Fibroblast of skin of left quadriceps (primary cell): ENCODE measurements at places on chromosomes 7 and 10.
A peak's percentile ranks its signal among the peaks of the same experiment; 100 is the strongest.

- DNase-seq = no peak
These were observed 86.9 kb downstream of the EXOC4 start for GRCh38 chr7:133339772-133340171.

- no peak for DNase-seq
These were observed 494 bp upstream of the RHBDD2 start for GRCh38 chr7:75878312-75878768.

DNA sequence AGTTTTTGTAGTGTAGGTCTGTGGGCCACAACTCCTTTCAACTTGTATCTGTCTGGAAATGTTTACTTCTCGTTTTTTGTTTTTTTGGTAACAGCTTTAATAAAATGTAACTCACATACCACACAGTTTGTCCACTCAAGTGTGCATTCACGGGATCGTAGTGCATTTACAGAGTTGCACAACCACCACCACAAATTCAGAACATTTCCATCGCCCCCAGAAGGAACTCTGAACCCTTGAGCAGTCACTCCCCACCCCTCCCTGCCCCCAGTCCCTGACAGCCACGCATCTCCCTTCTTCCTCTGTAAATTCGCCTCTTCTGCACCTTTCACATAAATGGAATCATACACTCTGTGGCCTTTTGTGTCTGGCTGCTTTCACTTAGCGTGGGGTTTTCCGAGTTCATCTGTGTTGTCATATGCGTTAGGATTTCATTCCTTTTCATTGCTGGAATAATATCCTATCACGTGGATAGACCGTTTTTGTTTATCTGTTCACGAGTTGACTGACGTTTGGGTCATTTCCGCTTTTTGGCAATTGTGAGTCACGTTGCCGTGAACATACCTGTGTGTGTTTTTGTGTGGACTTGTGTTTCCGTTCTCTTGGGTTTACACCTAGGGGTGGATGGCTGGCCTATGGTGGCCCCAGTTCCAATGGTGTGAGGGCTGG lies 10.3 kb downstream of the JAKMIP3 start:
- no peak for DNase-seq

DNA sequence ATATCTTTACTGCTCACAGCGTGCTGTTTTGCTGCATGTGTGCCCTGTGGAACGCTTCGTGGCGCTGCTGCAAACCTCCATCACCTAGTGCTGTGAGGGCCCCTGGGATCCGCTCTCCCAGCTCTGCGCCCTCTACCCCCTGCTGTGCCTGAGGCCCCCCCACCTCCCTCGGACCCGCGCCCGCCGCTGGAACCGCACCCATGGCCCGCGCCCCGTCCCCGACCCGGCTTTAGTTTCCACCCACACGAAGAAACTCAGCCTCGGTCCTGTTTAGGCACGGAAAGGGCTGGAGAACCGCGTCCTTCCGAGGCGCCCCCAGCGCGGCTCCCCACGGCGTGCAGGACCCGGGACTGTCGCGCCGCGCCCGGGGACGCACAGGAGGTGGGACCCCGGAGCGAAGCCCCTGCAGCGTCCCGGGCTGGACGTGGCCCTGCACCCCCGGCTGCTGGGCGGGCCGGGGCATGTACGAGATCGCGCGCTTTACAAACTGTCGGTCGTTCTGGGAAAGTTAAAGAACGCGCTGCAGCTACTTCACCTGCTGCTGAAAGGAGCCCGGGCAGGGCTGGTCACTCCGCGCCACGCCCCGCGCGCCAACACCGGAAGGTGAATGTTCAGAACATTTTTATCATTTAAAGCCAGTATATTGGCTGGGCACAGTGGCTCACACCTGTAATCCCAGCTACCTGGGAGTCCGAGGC lies 54.3 kb downstream of the BMS1 start:
- no peak for DNase-seq

GRCh38 chr7:118629898-118630438 lies 405.5 kb downstream of the ANKRD7 start:
- no peak for DNase-seq

DNA sequence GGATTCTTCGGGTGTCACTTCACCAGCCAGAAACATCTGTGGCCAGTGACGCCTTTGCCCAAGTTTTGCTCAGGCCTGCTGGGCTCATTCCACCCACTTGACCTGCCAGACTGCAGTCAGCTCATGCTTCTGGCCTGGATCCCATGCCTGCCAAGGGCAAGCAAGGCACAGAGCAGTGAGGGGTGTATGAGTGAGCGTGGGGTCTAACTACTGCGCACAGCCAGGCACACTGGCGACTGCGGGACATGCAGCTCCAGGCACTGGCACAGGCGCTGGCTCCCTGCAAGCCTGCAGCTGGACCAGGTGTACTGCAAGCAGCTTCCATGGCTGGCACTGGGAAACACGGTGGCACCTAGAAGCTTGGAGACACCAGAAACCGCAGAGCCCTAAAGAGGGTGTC lies 80.1 kb downstream of the MTERF1 start:
- DNase-seq = no peak

GRCh38 chr10:75547391-75548298 lies 116.2 kb downstream of the LRMDA start:
- peak; percentile 83 for DNase-seq

DNA sequence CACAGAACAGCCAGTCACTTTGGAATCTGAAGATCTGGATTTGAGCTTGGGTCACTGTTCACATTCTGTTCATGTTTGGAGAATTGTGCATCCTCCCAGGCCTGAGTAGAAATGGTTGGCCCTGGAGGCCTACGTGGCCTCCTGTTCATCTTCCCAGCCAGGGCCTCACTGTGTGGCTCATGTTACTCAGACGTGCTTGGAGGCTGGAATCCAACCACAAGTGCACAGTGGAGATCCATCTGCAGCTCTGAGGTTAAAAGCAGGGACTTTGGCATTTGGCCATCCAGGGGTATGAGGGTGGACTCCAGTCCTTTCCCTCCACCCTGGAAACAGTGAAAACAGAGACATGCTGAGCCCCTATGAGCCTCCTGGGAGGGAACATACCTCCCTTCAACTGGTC lies 709.0 kb upstream of the IGFBP3 start:
- DNase-seq = no peak

GRCh38 chr7:101941481-101942383 lies 124.3 kb downstream of the CUX1 start:
- DNase-seq = peak; percentile 81

DNA sequence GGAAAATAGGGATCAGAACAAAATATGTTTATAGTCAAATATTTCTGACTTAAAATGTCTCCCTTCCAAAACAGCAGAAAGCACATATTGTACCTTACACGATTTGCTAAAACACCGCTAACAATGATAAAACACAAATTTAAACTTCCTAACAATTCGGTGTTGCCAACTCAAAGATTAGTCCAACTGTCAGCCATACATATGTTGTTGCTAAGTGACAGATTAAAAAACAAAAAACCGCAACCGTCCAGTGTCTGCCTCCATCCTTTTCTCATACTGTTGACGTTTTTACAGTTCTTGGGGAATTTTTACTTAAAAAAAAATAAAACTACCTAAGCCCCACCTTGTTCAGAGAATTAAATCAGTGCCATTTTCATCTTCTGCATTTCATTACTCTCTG lies 118.0 kb downstream of the RAB11FIP2 start:
- DNase-seq = no peak

- no peak for DNase-seq
These were observed 403.5 kb downstream of the SUGCT start for GRCh38 chr7:40538281-40538680.

GRCh38 chr7:117024811-117025210 lies 71.5 kb downstream of the ST7 start:
- DNase-seq = no peak

DNA sequence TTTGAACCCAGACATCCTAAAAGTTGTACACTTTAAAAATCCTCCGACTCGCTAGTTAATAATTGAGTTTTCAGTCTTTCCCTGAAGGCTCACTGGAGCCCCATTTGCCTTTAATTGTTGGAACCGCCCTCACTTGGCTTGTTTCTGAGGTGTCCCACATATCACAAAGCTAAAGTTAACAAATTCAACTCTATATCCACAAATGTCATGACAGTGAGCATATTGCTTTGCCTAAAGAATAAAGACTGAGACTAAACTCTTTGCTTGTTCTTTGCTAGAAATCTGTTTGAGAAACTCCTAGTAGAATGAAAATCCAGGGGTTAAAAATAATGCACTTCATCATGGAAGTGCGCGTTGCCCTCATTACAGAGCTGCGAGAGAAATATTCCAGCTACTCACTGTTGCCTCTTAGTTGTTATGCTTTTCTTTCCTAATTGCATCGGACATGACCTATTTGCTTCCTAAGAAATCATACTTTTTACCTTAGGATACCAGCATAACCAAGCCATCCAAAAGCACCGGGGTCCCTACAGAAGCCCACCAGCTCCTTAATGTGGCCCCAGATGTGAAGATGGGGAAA lies 752 bp downstream of the THSD7A start:
- DNase-seq = no peak

GRCh38 chr10:43318976-43319960 lies 52.2 kb upstream of the FXYD4 start:
- DNase-seq = no peak

GRCh38 chr10:130138479-130138866 lies 2.3 kb downstream of the GLRX3 start:
- no peak for DNase-seq

GRCh38 chr10:1003884-1004670 lies 15.8 kb downstream of the GTPBP4 start:
- DNase-seq = no peak

- no peak for DNase-seq
These were observed 895 bp upstream of the ZNF804B start for GRCh38 chr7:88758381-88759229.

DNA sequence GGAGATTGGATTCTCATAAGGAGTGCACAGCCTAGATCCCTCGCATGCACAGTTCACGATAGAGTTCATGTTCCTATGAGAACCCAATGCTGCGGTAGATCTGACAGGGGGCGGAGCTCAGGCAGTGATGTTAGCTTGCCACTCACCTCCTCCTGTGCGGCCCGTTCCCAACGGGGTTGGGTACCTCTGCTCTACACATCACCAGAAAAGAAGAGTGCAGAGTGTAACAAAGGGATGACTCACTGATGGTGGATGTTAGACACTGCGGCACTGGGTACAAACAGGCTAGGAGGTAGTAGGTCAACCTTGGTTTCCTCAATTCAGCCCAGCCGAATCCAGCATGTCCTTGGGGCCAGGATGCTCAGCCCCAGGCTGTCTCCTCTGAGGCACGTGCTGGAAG lies 66.8 kb upstream of the CHST15 start:
- DNase-seq = no peak

GRCh38 chr7:2582006-2582735 lies 23.4 kb downstream of the IQCE start:
- DNase-seq = no peak

DNA sequence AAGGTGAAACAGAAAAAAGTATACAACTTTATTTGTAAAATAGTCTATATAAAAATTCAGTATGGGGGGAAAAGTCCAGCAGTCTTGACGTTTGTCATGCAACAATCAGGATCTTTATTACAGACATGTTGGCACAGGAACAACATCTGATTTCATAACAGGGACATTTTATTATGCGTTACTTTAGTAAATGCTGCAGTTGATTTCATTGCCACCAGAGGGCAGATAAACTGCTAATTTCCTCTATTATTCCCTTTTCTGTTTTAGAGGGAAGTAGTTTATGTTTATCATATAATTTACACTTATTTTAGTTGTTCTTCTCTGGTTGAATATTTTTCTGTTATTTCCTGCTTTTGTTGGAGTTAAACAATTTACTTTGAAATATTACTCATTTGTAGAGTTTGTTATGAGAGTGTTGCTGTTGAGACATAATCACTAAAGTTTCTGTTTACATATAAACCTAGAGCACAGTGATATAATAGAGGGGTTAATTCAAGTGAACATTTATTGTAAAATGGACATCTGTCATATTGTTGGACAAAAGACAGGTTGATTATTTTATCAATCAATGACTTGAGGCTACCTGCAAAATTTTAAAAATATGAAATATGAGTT lies 3.3 kb downstream of the PLXDC2 start:
- no peak for DNase-seq

DNA sequence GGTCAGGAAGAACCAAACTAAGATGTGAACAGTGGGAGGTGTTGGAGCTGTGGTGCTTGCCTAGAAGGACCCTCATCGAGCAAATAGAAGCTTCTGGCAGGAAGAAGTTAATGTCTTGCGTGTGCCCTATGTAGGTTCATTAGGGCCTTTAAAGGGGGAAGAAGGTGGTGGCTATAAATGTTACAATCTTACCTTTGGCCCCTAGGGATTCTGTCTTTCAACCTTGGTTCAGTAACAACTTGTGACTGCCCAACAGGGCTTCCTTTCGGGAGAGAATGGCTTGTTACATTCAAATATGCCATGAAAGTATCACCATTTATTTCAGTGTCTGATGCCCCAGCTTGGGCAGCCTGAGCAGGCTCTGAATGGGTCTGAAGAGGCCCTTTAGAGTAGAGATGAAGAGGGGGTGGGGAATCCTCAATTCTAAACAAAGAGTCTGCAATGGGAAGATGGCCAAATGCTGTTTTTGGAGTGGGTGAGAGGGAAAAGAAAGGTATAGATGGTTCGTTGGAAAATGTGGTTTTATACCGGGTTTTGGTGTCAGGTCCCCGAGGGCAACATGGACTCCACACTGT lies 108.0 kb downstream of the TCF7L2 start:
- no peak for DNase-seq

- no peak for DNase-seq
These were observed 570 bp upstream of the PRTFDC1 start for GRCh38 chr10:24952707-24953645.

- DNase-seq = no peak
These were observed 142.7 kb downstream of the ICA1 start for GRCh38 chr7:8119262-8119661.

DNA sequence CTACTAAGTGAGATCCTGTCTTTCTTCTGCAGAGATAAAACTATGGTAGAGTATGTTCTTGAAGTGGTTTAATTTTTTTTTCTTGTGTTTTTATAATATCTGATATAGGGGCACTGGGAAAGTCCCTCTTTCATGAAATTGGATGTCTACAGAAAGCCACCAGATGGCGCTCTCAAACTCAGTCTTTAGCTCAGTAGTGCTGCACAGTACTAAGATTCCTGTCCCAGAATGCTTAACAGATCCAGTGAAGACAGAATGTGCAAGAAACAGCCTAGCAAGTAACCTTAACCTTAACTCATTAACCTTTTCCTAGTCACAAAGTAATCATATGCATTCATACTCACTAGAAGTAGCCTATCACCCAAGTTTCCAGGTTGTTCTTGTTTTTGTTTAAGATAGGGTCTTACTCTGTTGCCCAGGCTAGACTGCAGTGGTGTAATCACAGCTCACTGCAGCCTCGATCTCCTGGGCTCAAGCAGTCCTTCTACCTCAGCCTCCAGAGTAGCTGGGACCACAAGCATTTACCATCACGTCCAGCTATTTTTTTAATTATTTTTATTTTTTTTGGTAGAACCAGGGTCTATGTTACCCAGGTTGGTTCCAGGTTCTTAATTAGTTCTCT lies 56.7 kb downstream of the IDE start:
- peak; percentile 49 for DNase-seq

GRCh38 chr7:8109196-8110022 lies 140.8 kb downstream of the GLCCI1 start:
- peak; percentile 8 for DNase-seq
